ENCODE measurements at places on chromosomes 12 and 14. TPM values are rescaled to one million over a fixed set of nuclear protein-coding genes. Genes with fewer than 3 reads are reported as not detected.

DNA sequence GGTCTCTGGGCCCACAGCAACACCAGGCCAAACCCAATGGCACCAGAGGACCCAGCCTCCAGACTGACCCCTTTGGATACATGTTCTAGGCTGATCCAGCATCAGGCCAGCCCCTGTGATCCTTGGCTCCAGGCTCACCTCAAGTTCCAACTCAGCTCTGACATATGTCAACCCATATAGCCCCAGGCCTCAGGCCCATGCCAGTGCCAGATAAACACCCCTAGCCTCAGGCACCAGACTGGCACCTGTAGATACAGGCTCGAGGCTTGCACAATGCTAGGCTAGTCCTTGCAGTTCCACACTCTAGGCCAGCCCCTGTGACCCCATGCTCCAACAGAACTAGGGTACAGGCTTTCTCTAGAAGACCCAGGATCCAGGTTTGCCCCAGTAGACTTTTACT, 287.5 kb downstream of the KCNC2 start:
- DNase-seq, result no peak

GRCh38 chr14:55553791-55554190, 26.2 kb upstream of the KTN1 start:
- no peak for DNase-seq

DNA sequence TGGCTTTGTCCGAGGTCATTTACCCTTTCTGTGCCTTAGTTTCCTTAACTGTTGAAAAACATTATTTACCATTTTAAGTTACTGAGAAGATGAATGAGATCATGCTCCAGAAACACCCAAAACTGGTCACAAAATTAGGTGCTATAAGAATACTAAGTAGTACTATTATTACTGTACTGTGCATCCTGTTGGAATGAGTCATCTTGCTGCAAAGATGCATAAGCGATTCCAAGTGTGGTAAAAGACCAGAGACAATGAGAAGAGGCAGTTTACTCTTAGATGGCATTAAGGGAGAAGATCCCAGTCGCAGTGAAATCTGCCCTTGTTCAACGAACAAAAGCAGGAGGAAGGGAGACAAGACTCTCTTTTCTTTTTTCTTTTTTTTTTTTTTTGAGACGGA, 4.2 kb upstream of the PLEKHA5 start:
- no peak for DNase-seq

- DNase-seq, result no peak
Measured at GRCh38 chr12:59396919-59397318, 198.9 kb upstream of the SLC16A7 start.

DNA sequence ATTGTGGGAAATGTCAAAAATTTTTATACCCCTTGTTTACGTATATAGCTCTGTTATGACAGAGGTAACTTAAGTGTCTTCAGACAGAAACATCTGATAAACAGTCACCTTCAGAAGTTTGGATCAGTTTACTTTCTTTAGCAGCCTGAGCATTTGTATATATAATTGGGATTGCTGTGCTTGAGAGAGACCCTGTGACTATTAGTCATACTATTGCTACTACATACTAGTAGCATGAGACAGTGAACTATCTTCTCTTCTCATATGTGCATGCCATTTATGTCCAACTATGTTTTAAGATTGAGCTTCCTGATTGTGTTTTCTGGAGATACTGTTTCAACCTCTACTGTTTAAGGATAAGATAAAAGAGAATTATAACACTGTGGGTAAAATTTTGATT, 101.5 kb downstream of the PDE6H start:
- DNase-seq, result no peak

GRCh38 chr12:1044199-1044598, 53.2 kb downstream of the ERC1 start:
- no peak for DNase-seq

DNA sequence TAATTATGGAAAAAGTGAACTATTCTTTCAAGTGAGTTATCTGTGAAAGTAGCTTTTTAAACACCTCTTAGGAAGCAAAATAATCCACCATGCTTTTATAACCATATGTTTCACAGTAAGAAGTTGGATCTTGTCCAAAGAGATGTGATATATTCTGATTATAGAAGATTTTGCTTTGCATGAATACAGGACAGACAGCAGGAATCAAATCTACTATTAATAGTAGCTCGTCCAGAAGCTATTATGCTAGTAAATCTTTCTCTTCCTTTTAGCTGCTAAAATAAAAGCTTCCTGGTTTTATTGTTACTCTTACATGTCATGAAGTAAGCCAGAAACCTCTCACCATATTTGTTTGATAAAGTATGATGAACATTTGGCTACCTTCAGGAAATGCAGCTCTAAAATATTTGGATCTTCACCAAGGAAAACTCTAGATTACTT, 257.0 kb downstream of the IPO8 start:
- DNase-seq, result no peak

DNA sequence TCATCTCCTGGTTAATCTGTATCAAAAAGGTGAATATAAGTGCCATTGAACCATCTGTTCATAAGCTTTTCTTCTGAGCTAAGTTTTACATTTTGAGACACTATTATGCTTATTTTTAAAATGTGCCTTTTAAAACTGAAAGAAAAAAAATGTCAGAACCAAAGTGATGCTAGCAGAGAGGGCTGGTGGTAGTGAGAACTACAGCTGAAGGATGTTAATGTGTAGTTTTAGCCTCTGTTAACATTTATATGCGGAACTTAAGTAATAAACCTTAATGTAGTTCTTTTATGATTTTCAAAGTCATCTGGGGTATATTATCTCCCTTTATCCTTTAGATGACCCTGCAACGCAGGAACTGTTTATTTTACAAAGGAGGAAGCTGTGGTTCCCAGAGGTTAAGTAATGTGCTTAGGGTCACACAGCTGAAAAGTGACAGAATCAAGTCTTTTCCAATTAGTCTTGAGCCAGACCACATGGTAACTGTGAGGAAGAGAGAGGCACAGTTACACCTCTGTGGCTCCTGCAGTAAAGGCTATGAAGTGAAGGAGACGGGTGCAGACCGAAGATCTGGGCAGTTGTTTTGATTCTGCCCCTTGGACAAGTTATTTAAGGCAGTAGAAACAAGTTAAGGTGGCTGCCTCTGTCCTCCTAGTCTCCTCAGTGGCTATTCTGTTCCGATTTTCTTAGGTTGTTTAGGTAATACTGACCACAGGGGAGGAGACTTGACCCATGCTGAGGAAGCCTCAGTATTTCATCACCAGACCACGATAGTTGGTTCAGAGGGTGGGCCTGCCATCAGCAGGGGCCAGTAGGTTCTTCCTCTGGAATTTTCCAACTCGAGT, 23.9 kb downstream of the GNG2 start:
- DNase-seq, result no peak

- no peak for DNase-seq
Measured at GRCh38 chr12:63857771-63858670, 13.5 kb downstream of the SRGAP1 start.

The TRHDE gene
- total RNA-seq, result not detected

The TMEM253 gene
- total RNA-seq, result not detected

The WNT1 gene
- not detected for total RNA-seq

The BDKRB2 gene
- not detected for total RNA-seq

The RBM25 gene
- total RNA-seq, result 92.3 TPM
